ENCODE measurements at places on chromosomes 16 and 17.
A peak's percentile ranks its signal among the peaks of the same experiment; 100 is the strongest.

DNA sequence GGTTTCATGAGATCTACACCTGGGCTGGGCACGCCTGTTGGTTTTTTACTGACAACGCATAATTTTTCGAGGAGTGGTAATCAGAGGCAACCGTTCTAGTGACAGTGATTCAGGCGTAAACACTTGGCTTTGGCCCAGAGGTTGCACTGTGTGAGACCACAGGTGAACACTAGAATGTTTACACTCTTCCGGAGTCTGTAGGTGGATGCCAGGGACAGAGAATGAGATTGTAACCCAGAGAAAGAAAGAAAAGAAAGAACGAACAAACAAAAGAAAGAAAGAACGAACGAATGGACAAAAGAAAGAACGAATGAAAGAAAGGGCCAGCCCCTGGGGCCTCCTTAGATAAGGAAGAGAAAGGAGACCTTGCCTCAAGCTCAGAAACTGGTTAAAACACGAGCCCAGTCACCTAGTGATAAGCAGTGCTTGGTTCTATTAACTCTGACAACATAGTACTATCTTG, 113.2 kb downstream of the PRKCB start:
- no peak for DNase-seq

- DNase-seq: no peak
Observed at GRCh38 chr16:29883987-29884386, 15.4 kb downstream of the SEZ6L2 start.

DNA sequence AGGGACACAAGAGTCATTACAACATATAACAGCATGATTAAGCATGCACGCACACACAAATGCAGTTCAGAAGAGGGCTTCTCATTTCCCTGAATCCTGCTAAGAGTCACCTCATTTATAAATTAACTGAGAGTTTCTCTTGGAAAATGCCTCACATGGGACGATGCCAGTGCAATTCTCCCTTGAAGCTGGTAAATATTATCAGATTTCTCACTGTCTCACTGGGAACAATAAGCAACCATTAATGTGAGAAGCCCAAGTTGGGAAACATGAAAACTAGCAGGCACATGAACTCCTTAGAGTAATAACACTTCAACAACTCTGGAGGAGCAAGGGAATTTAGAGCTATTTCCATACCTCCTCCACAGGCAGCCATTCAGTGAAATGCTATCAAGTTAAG, 26.4 kb downstream of the SETD6 start:
- DNase-seq: no peak

- DNase-seq: no peak
Observed at GRCh38 chr17:42200706-42201457, 6.6 kb upstream of the GHDC start.

DNA sequence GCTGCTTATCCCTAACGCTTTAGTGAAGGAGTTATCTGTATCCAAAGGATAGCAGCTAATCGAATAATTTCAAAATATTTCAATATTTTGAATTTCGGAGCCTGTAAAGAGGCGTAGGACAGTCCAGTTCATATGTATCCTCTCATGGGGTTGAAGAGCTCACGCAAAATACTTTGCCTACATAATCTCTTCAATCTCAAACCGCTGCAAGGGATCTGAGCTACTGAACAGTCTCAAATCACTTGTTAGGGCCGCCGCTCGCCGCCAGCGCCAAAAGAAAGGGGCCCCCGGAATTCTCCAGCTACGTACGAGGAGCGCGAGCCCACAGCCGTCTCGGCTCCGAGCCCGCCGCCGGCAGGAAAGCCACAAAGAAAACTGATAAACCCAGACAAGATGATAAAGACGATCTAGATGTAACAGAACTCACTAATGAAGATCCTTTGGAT, 601 bp upstream of the RFWD3 start:
- peak; percentile 5 for DNase-seq

GRCh38 chr17:16434662-16435061, 19.3 kb downstream of the TRPV2 start:
- DNase-seq: no peak

DNA sequence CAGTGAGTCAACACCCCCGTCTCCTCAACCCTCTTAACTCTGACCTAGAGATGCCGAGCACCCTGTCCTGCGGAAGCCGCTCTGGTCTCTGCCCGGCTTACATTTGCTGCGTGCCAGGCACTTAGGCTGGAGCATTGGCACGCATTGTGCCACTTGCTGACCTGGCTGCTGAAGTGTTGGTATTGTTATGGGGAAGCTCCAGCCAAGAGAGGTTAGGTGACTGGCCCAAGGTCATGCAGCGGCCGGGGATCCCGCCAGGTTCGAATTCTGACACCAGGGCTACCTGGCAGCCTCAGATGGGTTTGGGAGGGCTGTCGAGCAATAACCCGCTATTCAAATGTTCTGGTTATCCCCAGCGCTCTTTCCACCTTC, 5.0 kb upstream of the HSD17B1 start:
- no peak for DNase-seq

GRCh38 chr16:25750488-25751216, 58.9 kb downstream of the HS3ST4 start:
- no peak for DNase-seq

DNA sequence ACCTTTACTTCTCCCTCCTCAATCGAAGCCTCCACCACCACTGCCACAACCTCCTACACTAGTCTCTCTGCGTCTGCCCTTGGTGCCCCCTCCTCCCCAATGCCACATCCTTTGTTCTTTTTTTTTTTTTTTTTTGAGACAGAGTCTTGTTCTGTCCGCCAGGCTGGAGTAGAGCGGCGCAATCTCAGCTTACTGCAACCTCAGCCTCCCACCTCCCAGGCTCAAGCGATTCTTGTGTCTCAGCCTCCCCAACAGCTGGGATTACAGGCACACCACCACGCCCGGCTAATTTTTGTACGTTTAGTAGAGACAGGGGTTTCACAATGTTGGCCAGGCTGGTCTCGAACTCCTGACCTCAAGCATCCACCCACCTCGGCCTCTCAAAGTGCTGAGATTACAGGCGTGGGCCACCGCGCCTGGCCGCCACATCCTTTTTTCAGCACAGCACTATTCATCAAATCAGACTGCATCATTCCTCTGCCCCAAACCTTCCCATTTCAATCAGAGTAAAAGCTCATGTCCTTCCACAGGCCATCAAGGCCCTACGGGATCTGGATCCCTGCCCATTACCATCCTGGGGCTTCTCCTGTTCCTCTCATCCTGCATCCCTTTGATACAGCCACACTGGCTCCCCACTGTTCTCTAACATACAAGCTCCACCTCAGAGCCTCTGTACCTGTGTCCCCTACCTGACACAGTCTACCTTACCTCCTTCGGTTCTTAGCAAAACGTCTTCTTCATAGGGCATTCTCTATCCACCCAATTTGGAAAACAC, 2.0 kb downstream of the KLHL11 start:
- DNase-seq: no peak

- DNase-seq: peak; percentile 10
Observed at GRCh38 chr17:61833536-61834193, 29.7 kb downstream of the BRIP1 start.

GRCh38 chr17:54932711-54933110, 32.1 kb downstream of the TOM1L1 start:
- no peak for DNase-seq

GRCh38 chr16:72832621-72833248, 215.2 kb downstream of the ZFHX3 start:
- peak; percentile 59 for DNase-seq

GRCh38 chr16:72848759-72849664, 198.9 kb downstream of the ZFHX3 start:
- no peak for DNase-seq
